ENCODE measurements at places on chromosomes 2 and 18.
A peak's percentile ranks its signal among the peaks of the same experiment; 100 is the strongest.

- DNase-seq, result no peak
These were observed 8.6 kb upstream of the ABCB11 start for GRCh38 chr2:169039702-169040101.

DNA sequence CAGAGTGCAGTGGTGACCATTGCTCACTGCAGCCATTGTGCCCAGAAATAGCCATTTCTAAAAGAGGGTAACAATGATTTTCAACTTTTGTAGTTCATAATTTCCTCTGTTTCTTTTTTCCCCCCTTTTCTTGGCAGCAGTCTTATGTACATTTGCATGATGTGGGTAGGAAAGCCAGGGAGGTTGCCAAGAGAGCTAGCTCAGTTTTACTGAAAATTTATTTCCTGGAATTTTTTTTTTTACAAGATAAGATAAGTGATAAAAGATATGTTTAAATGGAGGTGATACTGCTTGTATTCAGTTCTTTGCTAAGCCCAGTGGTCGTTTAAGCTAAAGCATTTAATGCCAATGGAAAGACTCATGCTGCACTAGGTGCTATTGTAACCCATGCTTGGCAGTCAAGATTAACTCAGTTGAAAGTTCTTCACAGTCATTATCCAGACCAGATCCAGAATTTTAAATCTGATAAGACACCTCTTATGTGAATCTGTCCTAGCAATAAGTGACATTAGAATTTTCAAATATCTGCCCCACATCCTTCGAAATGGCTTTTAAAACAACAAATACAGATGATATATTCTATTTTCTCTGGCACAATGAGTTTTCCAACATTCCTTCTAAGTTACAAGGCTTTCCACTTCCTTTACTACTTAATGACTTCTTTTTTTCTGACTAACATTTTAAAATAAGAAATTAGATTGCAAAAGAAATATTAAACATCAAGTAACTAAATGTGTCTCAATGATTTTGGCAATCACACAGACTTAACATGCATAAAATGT, 4.4 kb upstream of the ATP8B1 start:
- no peak for DNase-seq

GRCh38 chr2:98731041-98731893, at the start of gene MGAT4A:
Gene MGAT4A, minus strand, starts transcription at chr2:98731132. Its CDS starts 4,800 bp downstream, at chr2:98726332.
- peak; percentile 82 for DNase-seq

GRCh38 chr2:120783371-120783791, 47.7 kb downstream of the GLI2 start:
- DNase-seq, result no peak
